ENCODE measurements at places on chromosomes 3 and 15. TPM values are rescaled to one million over a fixed set of nuclear protein-coding genes. Genes with fewer than 3 reads are reported as not detected.
A peak's percentile ranks its signal among the peaks of the same experiment; 100 is the strongest.

DNA sequence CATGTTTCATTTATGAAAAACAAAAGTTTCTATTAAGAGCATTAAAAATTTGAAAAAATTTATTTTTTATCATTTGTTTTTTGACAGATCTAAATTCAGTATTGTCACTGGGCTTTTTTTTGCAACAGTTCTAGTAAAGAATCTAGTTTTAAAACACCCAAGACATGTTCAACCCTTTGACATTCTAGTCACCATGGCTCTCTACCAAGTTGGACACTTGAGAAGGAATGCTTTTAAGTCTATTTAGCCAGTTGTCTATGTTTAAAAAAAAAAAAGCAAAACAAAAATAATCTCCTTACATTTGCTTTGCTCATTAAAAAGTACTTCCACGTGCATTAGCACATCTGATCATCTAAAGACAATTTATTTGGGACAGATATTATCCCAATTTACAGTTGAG, 417.5 kb downstream of the RSL24D1 start:
- DNase-seq, result no peak

- no peak for DNase-seq
Observed at GRCh38 chr3:51668756-51669155, 2.3 kb upstream of the TEX264 start.

GRCh38 chr3:20091331-20092047, 51.2 kb downstream of the KAT2B start:
- DNase-seq, result no peak

DNA sequence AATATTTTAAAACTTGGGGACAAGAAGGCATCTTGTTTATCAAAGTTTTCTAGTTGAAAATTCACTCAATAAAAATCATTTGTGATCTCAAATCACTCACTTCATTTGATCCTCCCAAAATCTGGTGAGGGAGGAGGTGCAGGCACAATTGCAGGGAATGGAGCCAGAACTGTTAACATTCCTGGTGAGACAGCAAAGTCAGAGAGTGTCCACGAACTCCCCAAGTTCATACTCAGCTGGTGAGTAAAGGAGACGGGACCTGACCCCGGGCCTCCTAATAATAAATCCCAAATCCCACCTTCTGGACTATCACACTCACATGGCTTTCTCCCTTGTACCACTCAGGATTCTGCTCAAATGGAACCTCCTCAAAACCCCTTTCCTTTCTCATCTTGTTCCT, 252.3 kb upstream of the LRTM1 start:
- no peak for DNase-seq

GRCh38 chr3:195441476-195441991, 1.3 kb downstream of the ACAP2 start:
- peak; percentile 56 for DNase-seq

DNA sequence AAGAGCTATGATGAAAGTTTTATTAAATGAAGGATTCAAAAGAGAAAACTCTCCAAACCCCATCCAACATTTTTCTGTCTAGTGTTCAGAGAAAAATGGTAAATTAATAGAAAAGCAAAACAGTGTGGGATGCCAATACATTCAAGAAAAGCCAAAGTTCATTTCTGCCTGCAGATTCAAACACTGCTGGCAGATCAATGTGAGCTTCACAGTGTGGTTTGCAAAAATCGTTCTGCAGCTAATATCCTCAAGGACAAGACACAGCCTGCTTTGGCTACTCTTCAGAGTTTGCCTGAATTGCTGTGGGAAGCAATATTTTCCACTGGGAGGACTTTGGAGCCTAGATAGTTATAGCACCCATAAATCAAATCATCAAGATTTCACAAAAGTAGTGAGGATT, 619.9 kb upstream of the SUCLG2 start:
- DNase-seq, result no peak

DNA sequence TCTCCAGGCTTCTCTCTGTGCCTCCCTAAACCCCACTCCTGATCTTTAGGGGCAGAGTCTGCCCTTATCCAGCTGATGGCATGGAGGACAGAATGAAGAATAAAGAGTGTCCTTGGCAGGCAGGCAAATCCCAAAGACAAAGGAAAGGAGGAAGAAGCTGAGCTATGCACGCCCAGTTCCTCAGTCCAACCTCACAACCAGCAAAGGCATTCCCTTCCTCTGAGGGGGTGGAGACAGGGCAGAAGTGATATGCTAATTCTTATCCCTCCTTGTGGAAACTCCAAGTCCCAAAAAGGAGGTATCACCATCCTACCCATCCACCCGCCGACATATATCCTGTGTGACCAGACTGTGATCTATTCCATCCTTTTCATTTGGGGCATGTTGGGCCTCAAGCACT, 10.5 kb upstream of the CCDC54 start:
- DNase-seq, result no peak

KNG1 gene
- not detected for total RNA-seq

TMC3 gene
- not detected for total RNA-seq

XIRP1 gene
- total RNA-seq, result 2.9 TPM

INSYN1 gene
- not detected for total RNA-seq
